ENCODE measurements at places on chromosomes 4 and X. TPM values are rescaled to one million over a fixed set of nuclear protein-coding genes. Genes with fewer than 3 reads are reported as not detected.

DNA sequence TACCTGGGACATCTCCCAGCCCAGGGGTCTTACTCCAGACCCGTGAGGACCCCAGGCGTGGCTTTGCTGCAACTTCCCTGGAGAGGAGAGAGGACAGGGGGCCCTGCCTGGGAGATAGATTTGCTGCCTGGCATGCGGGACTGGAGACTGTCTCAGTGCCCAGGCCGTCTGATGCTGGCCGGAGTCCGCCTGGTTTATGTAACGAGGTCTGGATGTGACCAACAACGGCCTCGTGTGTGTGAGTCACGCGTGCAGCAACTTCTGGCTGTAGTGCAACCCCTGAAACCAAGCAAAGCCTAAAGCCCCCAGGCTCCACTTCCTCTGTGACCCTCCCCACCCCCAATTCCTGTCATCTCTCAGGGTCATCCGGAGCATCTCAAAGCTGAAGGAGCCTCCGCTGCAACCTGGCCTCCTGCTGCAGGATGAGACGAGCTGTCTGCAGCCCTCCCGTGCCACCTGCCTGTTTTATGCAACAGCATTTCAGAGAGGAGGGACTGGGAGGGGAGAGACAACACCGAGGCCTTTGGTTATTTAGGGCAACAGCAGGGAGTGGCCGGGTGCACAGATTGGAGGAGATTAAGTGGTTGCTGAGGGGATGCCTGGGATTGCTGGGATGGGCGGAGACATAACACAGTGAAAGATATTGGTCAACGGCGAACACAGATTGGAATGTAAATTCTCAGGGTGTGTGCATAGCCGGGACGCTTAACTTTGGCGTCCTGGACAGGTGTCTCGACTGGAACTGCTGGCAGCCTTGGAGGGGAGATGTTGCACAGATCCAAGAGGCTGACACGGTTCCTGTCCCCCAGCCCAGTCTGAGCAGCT lies 16.0 kb downstream of the XG start:
- DNase-seq: no peak

- no peak for DNase-seq
Measured at GRCh38 chr4:44149282-44149681, 299.3 kb downstream of the KCTD8 start.

DNA sequence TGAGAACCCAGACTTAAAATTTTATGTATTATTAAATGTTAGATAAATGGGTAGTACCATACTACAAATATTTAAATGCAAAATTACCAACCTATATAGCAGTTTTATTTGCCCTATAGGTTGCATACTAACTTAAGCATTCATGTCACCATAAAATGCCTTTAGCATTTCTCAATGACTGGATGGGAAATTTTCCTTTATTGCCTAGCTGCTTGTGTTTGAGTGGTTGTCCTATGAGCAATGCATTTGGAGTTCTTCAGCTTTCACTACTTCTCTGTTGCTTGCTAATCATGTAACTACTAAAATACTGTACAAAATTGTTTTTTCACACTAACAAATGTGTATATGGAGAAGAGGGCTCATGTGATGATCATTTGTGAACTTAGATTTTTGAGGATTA lies 44.2 kb upstream of the CEP135 start:
- no peak for DNase-seq

DNA sequence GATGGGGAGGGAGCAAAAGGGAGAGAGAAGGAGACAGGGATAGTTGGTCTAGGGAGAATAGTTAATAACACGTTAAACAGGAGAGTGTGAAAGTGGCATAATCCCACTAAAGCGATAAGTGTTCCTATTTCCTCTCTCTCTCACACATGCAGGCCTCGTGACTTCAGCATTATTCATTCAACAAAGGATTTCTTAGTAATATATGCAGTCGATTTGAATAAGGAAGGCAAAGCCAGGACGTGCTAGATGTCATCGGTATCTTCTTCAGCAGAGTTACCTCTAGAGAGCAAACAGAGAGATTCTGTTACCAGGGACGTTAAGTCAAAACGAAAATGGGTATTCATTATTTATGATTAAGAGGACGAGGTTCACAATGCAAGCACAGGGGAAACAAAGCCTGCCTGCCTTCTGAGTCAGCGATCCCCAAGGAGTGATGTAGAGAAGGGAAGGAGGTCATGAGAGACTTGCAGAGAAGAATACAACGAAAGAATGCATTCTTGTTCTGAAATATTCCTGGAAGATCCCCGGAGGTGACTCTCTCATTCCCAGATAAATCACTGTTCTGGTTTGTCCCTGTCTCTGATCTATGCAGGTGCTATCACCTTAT lies 1048.4 kb downstream of the NLGN4X start:
- no peak for DNase-seq

The PSMD10 gene
- 121 TPM for total RNA-seq

DNA sequence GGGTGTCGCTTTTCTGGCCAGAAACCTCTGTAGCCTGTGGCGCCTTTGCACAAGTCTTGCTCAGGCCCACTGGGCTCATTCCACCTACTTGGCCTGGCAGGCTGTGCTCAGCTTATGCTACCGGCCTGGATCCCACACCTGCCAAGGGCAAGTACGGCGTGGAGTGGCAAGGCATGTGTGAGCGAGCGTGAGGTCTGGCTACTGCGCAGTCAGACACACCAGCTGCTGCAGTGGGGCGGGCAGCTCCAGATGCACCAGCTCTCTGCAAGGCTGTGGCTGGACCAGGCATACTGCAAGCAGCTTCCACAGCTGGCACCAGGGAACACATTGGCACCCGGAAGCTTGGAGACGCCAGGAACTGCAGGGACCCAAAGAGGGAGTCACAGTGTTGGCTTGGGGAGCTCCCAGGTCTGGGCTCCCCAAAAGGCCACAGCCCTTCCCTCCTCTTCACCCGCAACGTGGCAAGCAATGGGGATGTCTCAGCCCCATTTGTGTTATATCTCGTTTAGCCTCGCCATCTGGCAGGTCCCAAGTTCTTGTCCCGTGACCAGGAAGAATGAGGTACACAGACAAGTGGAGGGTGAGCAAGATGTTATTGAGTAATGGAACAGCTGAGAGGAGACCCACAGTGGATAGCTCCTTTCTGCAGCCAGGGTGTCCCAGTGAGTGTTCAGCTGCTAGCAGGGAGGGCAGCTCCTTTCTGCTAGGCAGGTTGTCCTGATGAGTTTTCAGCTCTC lies 3.8 kb upstream of the FBXW7 start:
- DNase-seq: no peak

All from Daoy (cell line).